ENCODE measurements at places on chromosomes 6 and 20.

GRCh38 chr6:165671222-165671768 lies 8.3 kb upstream of the PDE10A start:
- DNase-seq: no peak

GRCh38 chr6:29734046-29735018 lies 11.1 kb downstream of the HLA-F start:
- no peak for DNase-seq

- DNase-seq: no peak
Observed at GRCh38 chr20:24484081-24484450, 14.6 kb downstream of the SYNDIG1 start.

DNA sequence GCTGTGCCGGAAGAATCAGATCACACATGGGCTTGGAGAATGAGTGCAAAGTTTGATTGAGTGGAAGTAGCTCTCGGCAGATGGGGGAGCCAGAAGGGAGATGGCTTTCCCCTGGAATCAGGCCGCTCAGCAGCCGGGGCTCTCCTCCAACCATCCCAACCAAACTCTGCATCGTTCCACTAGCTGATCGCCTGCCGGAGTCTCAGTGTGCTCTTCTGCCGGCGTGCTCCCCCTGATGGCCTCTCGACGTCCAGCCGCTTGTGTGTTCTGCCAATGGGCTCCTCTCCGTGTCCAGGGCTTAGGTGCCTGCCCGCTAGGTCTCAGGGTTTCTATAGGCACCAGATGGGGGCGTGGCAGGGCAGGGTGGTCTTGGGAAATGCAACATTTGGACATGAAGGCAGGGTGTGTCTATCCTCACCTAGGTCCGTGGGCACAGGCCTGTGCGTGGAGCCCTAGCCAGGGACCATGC lies 4.9 kb upstream of the BIRC7 start:
- DNase-seq: no peak

DNA sequence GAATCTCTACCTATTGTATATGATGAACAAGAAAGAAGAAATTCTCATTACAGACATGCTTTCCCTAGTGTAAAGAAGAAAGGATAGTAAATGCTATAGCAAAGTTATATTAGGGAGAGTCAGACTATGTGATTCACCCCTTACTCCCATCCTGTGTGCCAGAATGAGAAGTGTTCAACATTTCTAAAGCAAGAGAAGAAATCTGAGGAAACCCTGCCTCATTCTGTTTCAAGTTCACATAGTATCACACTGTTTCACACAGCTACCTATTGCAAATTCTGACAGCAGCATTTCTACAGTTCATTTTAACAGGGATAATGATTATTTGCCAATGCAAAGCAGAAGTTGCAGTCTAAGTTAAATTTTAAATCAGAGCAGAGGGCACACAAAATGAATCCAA lies 267.2 kb upstream of the TCF21 start:
- DNase-seq: no peak

GRCh38 chr6:156791320-156791850 lies 14.2 kb downstream of the ARID1B start:
- DNase-seq: no peak

All from stimulated activated CD8-positive, alpha-beta memory T cell treated with anti-CD3 and anti-CD28 coated beads, Interleukin-7, amount 100 ng/mL, for 1 hour (primary cell).